Esophagus squamous epithelium (tissue), 5 donors: ENCODE measurements at places on chromosomes 1 and 21. TPM values are rescaled to one million over a fixed set of nuclear protein-coding genes. Genes with fewer than 3 reads are reported as not detected.

DNA sequence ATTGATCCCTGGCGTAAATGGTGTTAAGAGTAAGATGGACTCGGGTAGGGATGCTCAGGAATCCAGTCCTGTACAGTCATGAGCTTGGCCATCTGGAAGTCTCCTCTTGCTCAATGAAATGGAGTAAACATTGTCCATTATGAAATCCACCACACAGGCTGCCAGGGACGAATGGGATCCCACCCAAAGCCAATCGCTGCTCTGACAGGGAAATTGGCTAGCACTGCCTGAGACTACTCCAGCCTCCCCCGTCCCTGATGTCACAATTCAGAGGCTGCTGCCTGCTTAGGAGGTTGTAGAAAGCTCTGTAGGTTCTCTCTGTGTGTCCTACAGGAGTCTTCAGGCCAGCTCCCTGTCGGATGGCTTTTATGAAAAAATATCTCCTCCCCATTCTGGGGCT, at the start of gene HSD11B1:
HSD11B1 (plus strand) TSS at position 263 of the 400 bp plus-strand sequence; CDS start at position 360, 97 bp downstream.
- no peak for DNase-seq

DNA sequence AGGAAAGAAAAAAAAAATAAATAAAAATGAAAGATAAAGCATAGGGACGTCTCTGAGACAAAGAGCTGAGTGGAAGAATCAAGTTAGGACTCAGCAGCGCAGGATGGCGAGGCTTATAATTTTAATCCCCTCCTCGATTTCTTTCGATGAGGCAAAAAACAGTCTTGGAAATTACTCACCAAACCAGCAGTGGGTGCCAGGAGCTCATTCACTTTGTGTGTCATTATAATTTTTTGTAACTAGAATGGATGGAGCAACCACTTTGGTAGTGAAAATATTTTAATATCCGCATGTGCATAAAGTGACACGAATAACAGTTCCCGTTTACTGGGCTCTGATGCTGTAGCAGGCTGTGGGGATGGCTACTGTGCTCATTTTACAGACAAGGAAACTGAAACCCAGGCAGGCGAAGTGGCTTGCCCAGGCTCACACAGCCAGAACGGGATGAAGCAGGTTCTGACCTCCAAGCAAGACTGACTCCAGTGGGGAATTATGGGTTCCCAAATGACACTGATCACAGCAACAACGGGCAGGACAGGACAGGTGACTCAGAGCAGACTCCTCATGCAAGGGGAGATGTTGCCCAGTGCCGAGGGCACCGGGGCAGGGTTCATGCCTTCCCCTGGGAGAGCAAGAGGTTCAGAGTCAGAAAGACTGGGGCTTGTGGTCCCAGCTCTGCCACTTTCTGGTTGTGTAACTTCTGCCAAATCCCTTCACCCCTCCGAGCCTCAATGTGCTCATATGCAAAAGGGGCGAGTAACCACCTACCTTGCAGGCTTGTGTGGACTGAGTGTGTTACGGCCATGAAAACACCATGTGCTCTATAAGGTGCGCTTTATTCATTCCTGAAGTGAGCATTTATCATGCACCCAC, 63.6 kb downstream of the RUNX3 start:
- DNase-seq = no peak

The TRIM45 gene
- total RNA-seq = 0.72 TPM

The CENPF gene
- 13.8 TPM for total RNA-seq

- DNase-seq = no peak
These were observed 66.2 kb upstream of the WDR26 start for GRCh38 chr1:224500796-224501195.
